ENCODE measurements at places on chromosomes 3 and 15.

GRCh38 chr3:30131191-30131590, 475.2 kb upstream of the TGFBR2 start:
- no peak for DNase-seq

DNA sequence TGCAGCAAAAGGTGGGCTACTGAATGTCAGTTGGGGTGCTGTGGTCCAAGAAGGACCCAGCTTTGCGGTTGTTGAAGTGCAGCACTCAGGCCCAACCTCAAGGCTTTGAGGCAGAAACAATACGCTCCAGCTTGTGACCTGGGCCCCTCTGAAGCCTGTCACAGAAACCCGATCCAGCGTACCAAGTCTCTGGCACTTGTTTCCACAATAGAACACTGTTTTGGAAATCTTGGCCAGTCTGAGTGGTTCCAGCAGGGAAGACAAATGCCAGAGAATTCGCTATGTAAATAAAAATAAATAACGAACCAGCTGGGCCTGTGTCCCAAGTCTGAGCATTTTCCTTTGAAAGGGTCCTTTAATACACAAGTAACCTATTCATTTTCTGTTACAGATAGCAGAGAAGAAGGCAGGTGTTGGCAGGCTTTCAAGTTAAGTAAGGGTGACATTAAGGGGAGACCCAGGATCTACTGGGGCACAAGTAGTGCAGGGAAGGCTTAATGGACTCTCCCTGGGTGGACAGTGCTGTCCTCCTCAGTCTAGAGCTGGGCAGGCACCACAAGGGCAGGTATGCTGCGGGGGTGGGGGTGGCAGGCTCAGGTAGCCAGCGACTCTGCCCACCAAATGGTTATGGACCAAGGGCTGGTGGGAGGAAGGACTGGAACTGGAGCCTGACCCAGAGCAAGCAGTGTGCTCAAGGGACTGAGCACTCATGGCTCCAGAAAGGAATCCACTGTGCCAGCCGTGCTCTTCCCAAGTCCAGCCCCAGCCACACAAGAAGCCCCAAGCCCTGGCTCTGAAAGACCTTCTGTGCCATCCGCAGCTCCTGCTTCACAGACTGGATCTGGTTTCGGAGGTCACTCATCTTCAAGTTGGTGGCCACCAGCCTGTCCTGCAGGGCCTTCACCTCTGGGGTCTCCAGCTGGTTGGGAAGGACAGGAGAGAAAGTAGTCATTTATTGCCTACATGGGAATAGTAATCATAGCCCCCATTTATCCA, 26.3 kb downstream of the CCDC13 start:
- no peak for DNase-seq

DNA sequence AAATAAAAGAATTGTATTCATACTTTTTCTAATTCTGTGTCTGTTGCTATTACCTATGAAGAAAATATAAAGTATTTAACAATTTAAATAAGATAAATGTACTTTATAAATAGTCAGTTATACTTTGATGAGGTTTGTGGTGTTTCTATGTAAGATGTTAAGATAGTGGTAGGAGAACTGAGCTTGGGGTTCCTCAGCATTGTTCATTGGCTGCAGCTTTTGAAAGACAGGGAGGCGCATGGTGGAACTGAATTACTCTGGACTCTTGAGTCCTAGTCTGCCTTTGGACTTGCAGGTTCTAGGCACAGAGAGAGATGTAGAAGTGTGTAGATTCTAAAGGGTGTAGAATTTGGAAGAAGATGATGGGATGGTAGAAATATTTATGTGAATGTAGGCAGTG, 23.1 kb downstream of the LMLN start:
- no peak for DNase-seq

- DNase-seq: no peak
Observed at GRCh38 chr3:149366941-149367840, 10.3 kb downstream of the TM4SF1 start.

GRCh38 chr3:169286214-169286613, 377.3 kb downstream of the MECOM start:
- DNase-seq: no peak

GRCh38 chr15:39756806-39757522, 25.7 kb downstream of the FSIP1 start:
- peak; percentile 55 for DNase-seq

GRCh38 chr3:50237754-50238548, 1.9 kb downstream of the GNAI2 start:
- no peak for DNase-seq

DNA sequence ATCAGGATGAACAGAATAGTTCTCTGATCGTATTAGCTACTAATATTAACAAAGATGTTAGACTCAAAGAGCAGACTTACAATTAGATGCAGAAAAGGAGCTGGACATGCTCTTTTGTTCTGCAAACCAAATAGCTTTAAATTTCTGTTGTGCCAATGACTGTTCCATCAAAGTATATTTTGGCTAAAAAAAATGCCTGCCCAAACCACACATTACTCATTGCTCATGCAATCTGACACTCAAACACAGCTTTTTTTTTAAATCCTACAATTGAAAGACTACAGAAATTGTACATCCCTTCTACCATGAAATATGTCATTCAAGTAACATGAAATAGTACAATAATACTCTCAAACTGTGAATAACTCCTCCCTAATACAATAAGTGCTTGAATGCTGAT, 48.6 kb downstream of the SHOX2 start:
- DNase-seq: no peak

- DNase-seq: peak; percentile 45
Observed at GRCh38 chr3:56133423-56133822, 334.8 kb downstream of the ERC2 start.

- no peak for DNase-seq
Observed at GRCh38 chr3:179068779-179069530, 2.7 kb downstream of the ZMAT3 start.

DNA sequence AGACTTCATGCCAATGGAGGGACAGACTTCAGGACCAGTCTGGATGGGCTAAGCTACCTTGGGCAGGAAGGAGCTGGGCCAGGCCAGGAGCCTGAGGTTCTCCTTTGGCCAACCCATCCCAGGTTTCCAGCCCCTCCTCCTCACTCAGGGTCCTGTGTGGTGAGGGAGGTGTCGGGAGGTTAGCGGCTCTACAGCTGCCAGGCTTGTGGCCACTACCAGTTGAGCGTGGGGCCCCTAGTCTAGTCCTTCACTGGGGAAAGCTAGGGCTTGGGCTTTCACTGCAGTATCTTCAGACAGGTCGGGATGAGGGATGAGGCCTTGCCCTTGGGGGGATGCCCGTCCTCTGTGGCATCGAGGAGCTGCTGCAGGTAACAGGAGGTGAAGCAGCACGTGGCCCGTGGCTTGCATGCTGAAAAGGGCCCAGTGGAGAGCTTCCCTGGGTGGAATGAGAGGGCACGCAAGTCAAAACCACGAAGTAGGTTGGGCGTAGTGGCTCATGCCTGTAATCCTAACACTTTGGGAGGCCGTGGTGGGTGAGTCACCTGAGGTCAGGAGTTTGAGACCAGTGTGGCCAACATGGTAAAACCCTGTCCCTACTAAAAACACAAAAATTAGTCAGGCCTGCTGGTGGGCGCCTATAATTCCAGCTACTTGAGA, 8.5 kb upstream of the FANCD2 start:
- no peak for DNase-seq

All from fibroblast of skin of left biceps (primary cell).